ENCODE measurements at places on chromosomes 3 and 15.

- no peak for DNase-seq
These were observed 48.9 kb upstream of the POLG start for GRCh38 chr15:89383365-89384175.

DNA sequence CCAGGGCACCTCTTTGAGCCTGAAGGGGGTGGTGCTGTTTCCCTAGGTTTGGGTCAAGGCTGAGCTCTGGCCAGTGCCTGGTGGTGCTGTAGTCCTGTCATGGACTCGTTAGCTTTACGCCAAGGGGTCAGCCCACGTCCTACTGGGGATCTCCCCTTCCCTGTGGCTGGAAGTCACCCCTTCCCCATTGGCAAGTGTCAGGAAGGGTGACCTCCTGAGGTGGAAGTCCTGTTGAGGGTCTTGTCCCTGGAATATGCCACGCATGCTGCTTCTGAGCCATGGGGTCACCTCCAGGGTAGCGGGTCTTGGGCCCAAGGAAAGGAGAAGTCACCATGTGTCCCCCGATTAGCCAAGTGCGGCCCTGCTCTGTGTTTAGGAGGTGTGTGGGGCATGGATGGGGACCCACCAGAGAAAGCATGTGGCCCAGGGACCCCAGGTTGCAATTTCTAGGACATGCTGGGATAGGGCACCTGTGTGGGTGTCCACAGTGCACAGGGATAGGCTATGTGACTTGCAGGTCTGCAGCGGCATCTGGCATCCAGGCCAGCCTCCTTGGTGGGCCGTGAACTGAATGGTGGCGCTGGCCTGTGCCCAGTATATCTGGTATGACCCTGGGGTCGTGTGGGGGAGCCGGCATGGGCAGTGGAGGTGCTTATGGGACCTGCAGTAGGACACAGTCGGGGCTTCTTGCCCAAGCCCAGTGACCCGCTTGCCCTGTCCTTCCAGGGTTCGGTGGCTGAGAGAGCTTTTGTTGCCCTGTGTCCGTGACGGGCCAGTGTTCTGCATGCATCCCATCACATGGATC is 226.7 kb downstream of the SNRPN start:
- DNase-seq, result peak; percentile 20

GRCh38 chr3:30161375-30161774 is 445.0 kb upstream of the TGFBR2 start:
- no peak for DNase-seq

- DNase-seq, result no peak
These were observed 18.5 kb downstream of the PIK3CA start for GRCh38 chr3:179166561-179167201.

DNA sequence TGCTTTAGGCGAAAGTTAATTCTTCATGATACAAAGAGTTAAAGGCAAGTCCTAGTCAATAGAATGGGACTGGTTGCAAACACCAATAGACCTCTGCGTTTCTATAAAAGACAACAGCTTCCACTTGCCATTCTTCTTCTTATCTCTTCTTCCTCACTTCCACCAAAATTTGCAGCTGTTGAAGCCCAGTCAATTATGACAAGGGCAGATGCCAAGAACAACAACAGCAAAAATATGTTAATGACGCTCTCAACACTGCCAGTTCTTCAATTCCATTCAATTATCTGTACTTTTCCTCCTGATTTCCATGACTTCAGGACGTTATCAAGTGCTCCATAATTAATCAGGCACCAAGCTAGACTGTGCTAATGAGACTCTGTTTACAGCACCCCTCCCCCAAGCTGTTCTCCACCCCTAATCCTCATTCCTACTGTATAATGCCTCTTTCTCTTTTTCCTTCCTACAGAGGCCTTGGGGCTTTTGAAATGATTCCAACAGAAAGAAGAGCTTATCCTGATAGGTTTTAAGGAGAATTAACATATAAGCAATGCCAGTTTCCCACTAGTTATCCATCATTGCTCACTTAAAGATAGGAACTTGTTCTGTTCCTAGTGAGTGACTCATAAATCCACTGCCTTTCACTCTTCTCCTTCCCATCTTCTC is 1160.5 kb downstream of the IGSF11 start:
- DNase-seq, result no peak

- DNase-seq, result no peak
These were observed 144.8 kb downstream of the SUCLG2 start for GRCh38 chr3:67509471-67510075.

GRCh38 chr3:98612587-98612986 is 19.2 kb upstream of the CPOX start:
- no peak for DNase-seq

DNA sequence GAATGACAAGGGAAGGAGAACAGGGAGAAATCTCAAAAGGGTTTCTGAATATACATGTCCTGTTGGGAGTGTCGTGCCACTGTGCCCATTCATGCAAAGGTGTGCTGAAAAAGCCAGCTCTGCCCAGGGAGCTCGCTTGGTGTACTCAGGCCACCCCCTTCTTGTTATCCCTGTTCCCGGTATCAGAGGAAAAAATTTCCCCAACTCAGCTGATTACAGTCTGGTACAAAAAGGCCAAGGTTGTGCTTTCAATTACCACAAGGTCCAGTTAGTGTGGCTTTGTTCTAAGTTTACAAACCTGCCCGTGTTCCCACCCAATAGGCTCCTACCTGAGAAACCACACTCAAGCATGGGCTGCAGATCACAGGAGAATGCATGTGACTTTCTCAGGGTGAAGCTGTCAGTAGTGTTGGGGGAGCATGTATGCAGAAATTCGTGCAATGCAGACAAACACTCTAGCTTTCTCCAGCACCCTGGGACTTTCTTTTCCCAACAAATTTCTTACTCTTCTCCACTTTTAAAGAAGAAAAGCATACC is 648.5 kb downstream of the NR2F2 start:
- DNase-seq, result no peak

- no peak for DNase-seq
These were observed 46.9 kb downstream of the SFMBT1 start for GRCh38 chr3:52998771-52999513.

GRCh38 chr3:127697551-127698240 is 24.9 kb downstream of the ABTB1 start:
- DNase-seq, result peak; percentile 94
